ENCODE measurements at places on chromosomes 2 and 18.

GRCh38 chr2:174184504-174184903 lies 63.8 kb downstream of the OLA1 start:
- DNase-seq, result no peak

- DNase-seq, result no peak
These were observed 18.5 kb downstream of the TRAF3IP1 start for GRCh38 chr2:238338710-238339394.

DNA sequence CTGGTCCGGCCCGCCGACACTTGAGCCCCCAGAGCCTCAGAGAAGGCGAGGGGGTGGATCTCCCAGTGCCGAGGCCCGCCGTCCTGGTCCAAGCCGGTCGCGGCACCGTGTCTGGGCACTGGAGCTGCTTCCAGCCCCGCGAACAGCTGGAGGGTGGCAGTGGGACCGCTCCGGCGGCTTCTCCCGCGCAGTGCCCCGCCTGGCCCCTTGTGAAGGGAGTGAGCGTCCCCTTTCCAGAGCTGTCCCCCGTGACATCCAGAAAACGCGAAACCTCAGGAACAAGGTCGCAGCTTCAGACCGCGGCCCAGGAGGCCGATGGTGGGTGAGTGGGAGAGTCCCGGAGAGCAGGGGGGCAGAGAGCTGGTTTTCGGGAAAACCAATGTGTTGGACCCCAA lies 579 bp upstream of the EMX1 start:
- DNase-seq, result no peak

GRCh38 chr2:216392018-216392562 lies 19.8 kb upstream of the MARCHF4 start:
- DNase-seq, result no peak

GRCh38 chr2:200620606-200621390 lies 35.0 kb downstream of the AOX1 start:
- DNase-seq, result no peak

DNA sequence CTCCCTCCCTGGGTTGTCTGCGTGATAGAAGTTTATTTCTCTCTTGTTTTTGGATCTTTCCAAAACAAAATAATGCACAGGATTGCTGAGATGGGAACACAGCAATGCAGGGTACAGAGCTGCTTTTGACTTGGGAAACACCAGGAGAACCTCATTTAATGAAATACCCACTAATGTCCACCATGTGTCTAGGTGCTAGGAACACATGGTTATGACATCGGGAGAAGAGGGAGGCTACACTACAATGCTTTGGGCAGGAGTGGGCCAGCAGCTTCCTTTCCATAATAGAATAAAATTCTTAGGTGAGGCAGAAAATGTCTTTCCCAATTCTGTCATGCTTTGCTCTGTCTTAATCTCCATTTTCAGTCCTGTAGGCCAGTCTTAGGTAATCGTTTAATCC lies 29.2 kb upstream of the KCNF1 start:
- no peak for DNase-seq

- no peak for DNase-seq
These were observed 167.3 kb downstream of the DOK6 start for GRCh38 chr18:69567813-69568488.

GRCh38 chr2:128301501-128301966 lies 17.1 kb downstream of the HS6ST1 start:
- DNase-seq, result no peak

DNA sequence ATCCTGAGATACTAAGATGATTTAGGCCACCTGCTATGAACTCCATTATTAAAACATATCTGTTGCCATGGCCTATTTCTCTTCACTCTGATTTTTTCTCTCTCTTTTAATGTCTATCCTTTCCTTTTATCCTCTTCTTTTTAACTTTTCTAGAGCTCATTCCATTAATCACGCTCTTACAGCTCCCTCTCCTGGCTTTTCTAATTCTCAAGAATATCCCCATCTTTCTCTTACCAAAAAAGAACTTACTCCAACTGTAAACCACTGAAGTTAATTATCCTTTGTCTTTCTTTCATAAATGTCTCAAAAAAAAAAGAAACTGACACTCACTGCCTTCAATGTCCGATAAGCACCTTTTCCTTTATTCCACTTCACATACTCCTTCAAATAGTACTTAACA lies 7.9 kb downstream of the PPP3R1 start:
- no peak for DNase-seq

DNA sequence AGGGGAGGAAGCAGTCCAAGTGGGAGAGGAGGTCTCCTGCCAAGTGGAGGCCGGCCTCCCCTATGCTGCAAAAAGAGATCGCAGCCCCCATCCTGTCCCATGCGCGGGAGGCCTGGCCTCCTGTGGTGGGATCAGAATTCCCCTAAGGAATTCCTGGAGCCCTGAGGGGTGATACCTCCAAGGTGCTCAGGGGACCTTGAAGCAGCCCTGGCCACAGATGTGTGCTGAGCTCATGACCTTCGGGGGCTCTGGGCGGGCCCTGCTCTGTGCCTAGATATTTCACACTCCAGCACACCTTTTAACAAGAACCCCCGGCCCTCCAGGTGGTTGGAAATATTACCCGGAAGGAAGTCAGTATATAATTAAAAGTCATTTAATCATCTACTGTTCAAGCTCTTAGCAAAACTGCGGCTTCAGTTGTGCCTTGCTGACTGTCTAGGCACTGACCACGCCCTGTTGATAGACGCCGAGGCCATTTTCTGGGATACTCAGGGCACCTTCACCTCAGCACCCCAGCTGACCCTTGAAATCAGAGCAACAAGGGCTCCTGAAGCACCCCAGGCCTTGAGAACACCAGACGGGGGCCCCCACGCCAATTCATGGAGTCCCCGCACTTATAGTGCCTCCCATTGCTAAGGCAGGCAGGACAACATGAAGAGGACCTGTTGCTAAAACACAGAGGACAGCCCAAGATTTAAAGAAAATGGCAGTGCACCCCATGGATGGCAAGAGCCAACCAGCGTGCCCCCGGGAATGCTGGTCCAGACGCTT lies 119.1 kb downstream of the NDUFA10 start:
- DNase-seq, result no peak

Data from CD4-positive, alpha-beta T cell treated with Interferon gamma for 1 hour (primary cell).